ENCODE measurements at places on chromosomes 16 and 17.

- DNase-seq: no peak
Measured at GRCh38 chr17:56038131-56038530, 115.1 kb upstream of the ANKFN1 start.

DNA sequence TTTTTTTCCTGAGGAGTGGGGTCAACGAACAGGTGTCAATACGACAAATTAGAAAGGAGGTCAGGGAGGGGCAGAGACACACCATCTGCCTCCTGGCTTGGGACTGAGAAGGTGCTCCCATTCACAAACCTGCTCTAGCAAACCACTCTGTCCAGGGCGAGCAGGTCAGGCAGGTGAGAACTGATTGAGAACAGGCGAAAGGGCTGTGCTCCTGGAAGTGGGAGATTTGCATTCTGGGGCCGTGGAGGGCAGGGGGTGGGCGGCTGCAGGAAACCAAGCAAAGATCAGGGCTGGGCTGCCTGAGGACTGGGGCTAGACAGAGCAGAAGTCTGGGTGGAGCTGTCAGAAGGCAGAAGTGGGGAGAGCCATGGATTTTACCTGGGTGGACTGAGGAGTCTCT is 98.9 kb upstream of the NLRP1 start:
- no peak for DNase-seq

DNA sequence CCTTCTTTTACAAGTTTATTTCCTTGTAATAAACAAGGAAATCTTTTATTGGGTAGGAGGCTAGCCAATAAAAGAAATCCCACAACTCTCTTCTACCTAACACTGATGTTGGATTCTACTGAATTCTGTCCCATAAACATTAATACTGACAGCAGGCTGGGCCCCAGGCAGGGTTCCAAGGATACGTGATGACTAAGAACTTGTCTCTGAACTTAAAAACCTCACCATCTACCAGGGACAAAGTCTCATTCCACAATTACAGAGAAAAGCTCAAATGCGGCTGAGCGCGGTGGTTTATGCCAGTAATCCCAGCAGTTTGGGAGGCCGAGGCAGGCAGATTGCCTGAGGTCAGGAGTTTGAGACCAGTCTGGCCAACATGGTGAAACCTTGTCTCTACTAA is 64.9 kb downstream of the ARHGAP17 start:
- DNase-seq: no peak

- peak; percentile 12 for DNase-seq
Measured at GRCh38 chr16:58814348-58814801, 80.3 kb upstream of the GOT2 start.
